Stromal cell of bone marrow (primary cell): ENCODE measurements at places on chromosomes 4 and X.
A peak's percentile ranks its signal among the peaks of the same experiment; 100 is the strongest.

GRCh38 chrX:9676306-9676705 is 89.3 kb downstream of the GPR143 start:
- no peak for DNase-seq

GRCh38 chr4:185778307-185778706 is 33.7 kb downstream of the SORBS2 start:
- no peak for DNase-seq

DNA sequence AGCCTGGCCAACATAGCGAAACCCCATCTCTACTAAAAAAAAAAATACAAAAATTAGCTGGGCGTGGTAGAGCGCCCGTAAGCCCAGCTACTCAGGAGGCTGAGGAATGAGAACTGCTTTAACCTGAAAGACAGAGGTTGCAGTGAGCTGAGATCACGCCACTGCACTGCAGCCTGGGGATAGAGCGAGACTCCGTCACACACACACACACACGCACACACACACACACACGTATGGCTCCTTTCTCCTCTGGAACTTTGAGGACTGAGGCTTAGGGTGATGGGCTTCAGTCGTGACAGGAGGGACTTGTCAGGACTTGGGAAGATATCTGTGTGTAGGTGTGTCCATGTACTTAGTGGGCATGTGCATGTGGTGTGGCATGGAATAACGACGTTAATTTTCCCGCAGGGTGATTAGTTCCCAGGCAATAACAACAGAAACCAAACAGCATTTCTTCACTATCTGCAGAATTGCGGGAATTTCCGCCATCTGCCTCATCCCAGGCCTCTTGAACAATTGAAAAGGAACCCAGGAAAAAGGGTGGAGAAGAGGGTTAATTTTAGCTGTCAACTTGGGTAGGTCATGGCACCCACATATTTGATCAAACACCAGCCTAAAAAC is 47.7 kb downstream of the RWDD4 start:
- no peak for DNase-seq

DNA sequence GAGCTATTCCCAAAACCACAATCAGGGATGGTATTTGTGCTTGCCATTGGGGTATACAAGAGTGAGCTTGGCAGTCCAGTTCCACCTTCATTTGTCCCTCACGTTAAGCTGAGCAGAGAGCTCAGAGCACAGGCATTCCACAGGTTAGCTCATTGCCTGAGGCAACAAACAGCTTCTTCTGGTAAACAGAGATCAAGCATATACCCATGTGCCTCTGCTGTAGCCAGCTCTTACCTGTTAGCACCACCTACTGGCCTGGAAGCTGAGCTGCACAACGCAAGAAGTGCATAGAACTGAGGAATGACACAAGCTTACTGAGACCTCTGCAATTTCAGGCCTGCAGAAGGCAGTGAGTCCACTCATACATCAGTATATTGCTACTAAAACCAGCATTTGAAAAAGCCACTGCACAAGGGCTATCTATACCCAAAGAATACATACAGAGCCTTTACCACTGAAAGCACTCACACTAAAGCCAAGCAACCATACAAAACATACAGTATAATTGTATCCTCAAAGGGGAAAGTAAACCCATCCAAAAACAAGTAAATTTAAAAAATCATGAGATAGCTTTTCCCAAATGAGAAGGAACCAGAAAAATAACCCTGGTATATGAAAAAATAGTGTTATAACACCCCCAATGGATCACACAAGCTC is 258.3 kb upstream of the GABRA2 start:
- DNase-seq = no peak

DNA sequence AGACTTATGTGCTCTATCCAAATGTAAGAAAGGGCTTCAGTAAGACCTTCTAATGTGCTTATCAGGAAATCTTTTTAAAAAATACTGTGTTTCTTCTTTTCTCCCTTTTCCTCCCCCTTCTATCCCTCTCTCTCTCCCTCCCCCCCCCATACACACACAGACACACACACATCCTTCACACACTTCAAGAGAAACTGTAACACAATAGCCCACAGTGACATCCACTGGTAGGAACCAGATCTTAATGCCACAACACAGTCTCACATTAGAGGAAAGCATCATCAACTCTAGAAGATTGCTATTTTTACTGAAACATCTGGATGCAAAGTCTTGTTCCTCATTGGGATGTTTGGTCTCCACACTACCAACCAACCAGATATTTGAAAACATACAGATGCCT is 4.6 kb downstream of the PCDH19 start:
- no peak for DNase-seq

DNA sequence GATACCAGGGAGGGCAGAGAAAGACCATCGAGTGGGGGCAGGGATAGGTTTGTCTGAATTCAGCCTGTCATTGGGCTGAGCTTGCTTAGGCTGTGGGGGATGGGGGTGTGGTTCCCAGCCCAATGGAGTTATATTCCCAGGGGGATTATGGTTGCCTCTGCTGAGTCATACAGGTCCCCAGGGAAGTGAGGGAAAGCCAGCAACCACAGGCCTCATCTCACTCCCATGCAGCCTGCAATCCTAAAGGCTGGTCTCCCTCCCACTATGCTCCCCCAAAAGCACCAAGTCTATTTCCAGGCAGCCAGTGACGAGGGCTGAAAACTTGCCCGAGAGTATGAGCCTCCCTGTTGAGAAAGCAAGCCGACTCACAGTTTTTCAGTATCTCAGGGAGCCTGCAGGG is 39.3 kb downstream of the AFM start:
- DNase-seq = peak; percentile 68

DNA sequence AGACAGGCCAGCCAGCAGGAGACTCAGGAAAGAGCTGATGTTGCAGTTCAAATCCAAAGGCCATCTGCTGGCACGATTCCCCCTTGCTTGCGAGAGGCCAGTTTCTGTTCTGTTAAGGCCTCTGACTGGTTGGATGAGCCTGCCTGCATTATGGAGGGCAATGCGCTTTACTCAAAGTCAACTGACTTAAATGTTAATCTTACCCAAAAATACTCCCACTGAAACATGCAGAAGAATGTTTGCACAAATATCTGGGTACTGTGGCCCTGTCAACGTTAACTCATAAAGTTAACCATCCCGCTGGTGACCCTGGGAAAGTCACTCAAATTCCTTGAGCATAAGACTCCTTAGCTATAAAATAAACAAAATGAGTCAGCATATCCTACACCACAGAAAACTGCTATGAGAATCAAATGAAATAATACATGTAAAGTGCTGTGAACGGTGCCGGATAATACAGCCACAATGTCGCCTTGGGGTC is 326.4 kb downstream of the EVC2 start:
- DNase-seq = peak; percentile 28

- DNase-seq = no peak
Measured at GRCh38 chrX:43357741-43358140, 298.4 kb upstream of the MAOA start.

DNA sequence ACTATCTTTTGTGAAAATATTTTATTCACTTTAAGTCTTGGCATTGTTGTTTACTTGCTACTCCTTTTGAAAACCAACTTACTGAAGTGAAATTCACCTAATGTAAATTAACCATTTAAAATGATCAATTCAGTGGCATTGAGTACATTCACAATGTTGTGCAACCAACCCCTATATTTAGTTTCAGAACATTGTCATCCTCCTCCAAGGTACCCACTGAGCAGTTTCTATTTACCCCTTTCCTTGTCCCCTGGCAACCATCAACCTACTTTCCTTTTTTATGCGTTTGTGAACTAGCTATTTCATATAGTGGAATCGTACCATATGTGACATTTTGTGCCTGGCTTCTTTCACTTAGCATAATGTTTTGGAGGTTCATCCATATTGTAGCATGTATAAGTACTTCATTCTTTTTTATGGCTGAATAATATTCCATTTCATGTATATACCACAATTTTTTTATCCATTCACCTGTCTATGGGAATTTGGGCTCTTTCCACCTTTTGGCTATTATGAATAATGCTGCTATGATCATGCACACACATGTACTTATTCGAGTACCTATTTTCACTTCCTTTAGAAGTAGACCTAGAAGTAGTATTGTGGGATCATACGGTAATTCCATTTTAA is 85.0 kb downstream of the WWC2 start:
- no peak for DNase-seq

GRCh38 chr4:100087743-100088142 is 102.5 kb downstream of the DDIT4L start:
- DNase-seq = no peak

DNA sequence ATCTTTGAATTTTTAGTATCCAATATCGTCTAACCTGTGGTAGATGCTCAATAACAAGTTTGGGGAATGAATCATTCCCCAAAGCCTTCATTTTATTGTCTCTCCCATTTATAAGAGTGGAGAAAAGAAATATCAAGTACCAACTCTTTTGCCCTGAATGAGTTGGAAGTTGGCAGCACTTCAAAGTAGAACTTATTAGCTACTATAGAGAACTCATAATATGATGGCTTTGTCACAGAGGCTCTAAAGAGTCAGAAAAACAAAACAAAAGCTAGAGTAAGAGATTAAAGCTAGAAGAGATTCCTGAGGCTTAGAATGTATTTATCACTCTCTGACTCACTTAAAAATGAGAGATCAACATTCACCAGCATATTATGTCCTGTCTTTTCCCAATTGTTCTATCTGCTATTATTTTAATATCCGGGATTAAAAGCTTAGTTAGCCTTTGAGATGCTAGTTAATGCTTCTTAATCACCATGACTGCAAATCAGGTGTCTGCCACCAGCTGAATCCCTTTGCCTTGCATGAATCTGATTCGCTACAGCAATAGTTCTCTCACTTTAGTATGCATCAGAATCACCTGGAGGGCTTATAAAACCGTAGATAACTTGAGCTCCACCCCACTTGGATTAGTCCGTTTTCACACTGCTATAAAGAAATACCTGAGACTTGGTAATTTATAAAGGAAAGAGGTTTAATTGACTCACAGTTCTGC is 77.9 kb downstream of the PALLD start:
- no peak for DNase-seq

GRCh38 chrX:108811891-108812290 is 75.5 kb upstream of the IRS4 start:
- DNase-seq = no peak

- DNase-seq = no peak
Measured at GRCh38 chr4:111781611-111782010, 363.6 kb upstream of the FAM241A start.

GRCh38 chr4:20761382-20761781 is 61.1 kb downstream of the PACRGL start:
- no peak for DNase-seq
